Fibroblast of skin of back (primary cell): ENCODE measurements at places on chromosomes 16 and 17.

DNA sequence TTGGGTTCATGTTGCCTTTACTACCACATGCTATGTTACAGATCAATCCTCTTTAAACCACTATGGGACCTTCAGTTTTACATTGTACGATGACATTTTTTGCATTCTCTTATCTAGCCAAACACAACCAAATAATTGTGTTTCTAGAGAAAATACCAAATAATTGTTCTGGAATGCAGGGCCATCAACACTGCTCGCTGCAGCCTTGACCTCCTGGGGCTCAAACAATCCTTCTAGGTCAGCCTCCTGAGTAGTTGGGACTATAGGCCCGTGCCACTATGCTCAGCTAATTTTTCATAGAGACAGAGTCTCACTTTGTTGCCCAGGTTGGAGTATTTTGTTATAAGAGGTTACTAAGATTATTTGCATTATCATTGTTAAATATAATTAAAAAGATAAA is 237.5 kb upstream of the PMFBP1 start:
- peak; percentile 55 for DNase-seq

DNA sequence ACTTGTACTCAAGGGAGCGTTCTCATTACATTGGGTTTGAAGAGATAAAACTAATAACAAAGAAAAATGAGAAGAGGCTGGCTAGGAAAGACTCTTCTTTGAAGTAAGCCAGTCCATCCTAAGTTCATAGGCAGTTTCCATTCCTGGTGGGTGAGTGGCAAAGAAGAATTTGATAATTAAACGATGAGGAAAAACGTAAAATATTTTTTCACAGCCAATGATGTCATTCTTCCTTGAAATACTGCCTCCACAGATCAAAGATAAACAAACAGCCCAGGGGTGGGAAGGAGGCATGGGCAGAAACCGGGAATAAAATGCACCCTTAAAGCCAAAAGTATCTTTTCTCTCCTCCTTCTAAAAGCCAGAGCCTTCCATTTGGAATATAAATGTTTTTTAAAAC is 346.6 kb downstream of the PMP22 start:
- DNase-seq: peak; percentile 89

- no peak for DNase-seq
Measured at GRCh38 chr17:5035315-5035714, at the start of gene SLC52A1. Gene SLC52A1 (minus strand): TSS chr17:5035426. CDS start chr17:5034606, 820 bp downstream.

- no peak for DNase-seq
Measured at GRCh38 chr17:47745037-47745380, 12.0 kb downstream of the TBX21 start.

DNA sequence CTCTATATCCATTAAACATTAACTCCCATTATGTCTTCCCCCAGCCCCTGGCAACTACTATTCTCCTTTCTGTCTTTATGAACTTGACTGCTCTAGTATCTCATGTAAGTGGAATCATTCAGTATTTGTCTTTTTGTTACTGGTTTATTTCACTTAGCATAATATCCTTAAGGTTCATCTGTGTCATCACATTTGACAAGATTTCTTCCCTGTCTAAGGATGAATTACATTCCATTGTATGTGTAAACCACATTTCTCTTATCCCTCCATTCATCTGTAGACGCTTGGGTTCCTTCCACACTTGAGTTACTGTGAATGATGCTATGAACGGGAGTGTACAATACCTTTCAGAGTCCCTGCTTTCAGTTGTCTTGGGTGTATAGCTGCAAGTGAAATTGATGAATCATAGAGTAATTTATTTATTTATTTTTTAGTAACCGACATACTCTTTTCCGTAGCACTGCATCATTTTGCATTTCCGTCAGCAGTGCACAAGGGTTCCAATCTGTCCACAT is 399.7 kb upstream of the RBFOX1 start:
- no peak for DNase-seq

- no peak for DNase-seq
Measured at GRCh38 chr17:73896966-73897365, 252.7 kb upstream of the SDK2 start.

DNA sequence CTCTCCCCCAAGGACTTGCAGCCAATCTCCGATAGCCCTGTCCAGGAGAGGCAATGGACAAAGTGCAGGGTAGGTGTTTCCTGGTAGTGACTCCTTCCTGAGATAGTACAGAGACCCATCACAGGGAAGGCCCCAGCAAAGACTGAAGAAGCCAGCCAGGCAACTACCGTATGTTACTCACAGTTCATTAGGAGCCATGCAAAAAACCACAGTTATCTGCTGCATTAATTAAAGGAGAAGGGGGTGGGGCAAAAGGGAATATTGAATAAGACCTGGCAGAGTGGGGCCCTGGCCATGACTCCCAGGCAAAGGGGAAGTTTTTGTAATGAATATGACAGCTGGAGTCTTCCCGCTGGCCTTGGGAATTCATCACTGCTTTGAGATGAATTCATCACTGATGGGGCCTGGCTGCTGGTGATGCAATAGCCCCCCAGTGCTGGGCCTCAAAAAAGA is 2.5 kb upstream of the SLC13A2 start:
- no peak for DNase-seq

GRCh38 chr17:78147315-78147998 is 1.3 kb downstream of the C17orf99 start:
- DNase-seq: no peak

- no peak for DNase-seq
Measured at GRCh38 chr17:71791311-71791710, 329.5 kb upstream of the SOX9 start.

- no peak for DNase-seq
Measured at GRCh38 chr17:5352681-5353289, 66.7 kb downstream of the NUP88 start.
